ENCODE measurements at places on chromosomes 3 and 15. TPM values are rescaled to one million over a fixed set of nuclear protein-coding genes. Genes with fewer than 3 reads are reported as not detected.

The CCR2 gene
- 3.3 TPM for total RNA-seq

The HTR3E gene
- total RNA-seq, result not detected

The SKOR1 gene
- total RNA-seq, result 0.26 TPM

The TAGLN3 gene
- not detected for total RNA-seq

The TMEM212 gene
- not detected for total RNA-seq

The GOLGA6L7 gene
- total RNA-seq, result not detected
